Globus pallidus (tissue), 1 donor: ENCODE measurements at places on chromosomes 11 and 22.

- DNase-seq = no peak
Measured at GRCh38 chr11:124717421-124717785, 22.3 kb upstream of the NRGN start.

GRCh38 chr11:96021901-96022650 lies 98.2 kb upstream of the MTMR2 start:
- DNase-seq = no peak

GRCh38 chr11:17649261-17649660 lies 70.1 kb upstream of the MYOD1 start:
- DNase-seq = no peak

- no peak for DNase-seq
Measured at GRCh38 chr11:6648501-6648900, 7.1 kb downstream of the DCHS1 start.

- no peak for DNase-seq
Measured at GRCh38 chr11:110329445-110329844, 33.0 kb upstream of the RDX start.

GRCh38 chr11:115052601-115053000 lies 374.3 kb downstream of the NXPE2 start:
- no peak for DNase-seq

- no peak for DNase-seq
Measured at GRCh38 chr11:128574576-128575011, 12.8 kb downstream of the ETS1 start.

- no peak for DNase-seq
Measured at GRCh38 chr22:17130199-17130598, 9.0 kb upstream of the TMEM121B start.

GRCh38 chr11:83441171-83441570 lies 155.0 kb upstream of the CCDC90B start:
- DNase-seq = no peak

GRCh38 chr22:28986366-28986765 lies 75.3 kb downstream of the C22orf31 start:
- DNase-seq = no peak

DNA sequence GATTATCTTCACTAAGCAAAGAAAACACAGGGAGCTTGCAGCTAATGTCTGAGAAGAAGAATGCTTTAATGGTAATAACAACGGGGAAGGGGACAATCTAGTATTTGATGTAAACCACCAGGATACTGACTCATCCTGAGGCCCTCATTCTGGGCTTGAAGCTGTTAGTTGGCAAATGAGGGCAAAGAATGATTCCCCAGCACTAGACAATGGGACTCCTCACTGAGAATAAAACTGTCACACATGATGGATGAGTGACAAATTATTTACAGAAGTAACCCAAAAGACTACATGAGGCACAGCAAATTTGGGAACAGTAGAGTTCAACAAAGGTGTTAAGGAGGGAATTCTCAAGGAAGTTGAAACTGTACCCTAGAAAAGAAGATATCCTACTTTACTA lies 76.3 kb downstream of the FAM168A start:
- DNase-seq = no peak

DNA sequence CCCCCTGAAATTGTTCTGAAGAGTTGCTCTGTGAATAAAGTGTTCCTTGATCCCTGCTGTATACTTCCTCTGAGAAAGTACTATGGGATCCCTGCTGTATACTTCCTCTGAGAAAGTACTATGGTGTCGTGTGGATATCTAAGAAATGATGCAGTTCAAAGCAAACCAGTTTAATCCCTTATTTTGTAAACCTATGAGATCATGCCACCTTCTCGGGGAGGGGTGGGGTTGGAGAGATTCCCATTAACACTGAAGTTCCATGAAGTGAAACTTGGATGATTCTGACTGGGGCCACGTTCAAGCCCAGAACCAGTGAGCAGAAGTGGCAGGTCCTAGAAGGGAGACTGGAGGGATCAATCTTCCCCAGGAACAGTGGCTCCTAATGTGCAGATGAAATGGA lies 13.0 kb upstream of the TP53AIP1 start:
- DNase-seq = no peak

GRCh38 chr11:2926611-2927051 lies 2.6 kb downstream of the PHLDA2 start:
- DNase-seq = no peak

DNA sequence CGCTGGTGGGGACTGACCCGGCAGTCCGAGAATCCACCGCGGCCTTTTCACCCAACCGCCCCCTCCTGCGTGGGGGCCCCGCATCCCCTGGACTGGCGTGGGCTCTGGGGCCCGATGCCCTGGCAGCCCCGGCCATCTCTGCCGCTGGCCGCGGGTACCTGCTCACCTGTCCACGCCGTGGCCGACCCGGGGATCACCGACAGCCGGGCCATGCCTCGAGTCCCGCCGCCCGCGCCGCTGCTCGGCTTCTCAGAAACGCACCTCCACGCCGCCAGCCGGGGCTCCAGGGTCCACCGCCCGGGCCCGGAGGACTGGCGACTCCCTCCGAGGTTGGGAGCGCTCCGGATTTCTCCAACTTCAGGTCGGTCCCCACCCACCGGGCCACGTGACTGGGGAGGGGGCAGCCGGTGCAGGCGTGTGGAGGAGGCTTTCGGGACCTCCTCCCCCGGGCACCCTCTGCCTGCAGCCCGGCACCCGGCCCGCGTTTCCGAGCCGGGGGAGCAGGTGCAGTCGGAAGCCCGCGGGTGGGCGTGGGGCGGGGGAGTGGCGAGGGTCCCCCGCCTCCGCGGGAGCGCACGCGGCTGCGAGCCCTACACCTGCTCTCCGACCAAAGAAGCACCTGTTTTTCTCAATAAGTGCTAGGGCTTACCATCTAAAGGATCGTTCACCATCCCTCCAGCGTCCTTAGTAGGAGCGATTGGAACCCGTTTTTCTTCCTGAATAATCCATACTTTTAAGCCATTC lies 554 bp upstream of the NRIP3 start:
- no peak for DNase-seq

GRCh38 chr11:69533296-69534165 lies 52.1 kb downstream of the LINC01488 start:
- DNase-seq = no peak

DNA sequence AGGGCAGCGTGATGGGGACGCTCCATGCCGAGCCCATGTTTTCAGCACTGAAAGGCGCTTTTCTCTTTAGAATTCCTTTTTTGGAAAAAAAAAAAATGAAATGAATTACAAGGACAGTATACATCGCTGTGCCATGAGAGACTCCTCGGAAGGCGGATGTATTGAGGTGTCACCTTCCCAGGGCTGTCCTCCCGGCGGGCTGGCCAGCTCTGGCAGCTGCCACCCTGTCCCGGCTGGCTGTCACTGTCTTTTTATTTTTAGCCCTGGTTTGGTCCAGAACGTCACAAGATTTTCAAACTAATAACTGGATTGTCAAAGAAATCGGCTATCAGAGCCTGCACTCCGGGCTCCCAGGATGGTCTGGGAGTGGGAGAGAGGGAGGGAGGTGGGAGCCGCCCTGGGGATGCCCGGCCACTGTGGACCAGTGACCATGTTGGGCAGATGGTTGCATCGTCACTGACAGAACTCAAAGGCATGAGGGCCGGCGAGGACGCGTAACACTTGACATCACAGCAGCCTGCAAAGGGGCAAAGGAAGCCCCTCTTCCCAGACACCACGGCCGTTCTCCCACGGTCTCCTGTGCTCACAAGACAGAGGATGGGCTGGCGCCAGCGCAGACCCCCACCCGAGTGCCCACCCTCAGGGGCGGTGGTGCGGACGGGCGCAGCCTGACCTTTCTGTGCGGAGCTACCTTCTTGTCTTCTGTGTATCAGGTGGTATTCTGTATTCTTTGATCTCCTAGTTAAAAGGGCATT lies 392.9 kb downstream of the TBC1D22A start:
- no peak for DNase-seq

- no peak for DNase-seq
Measured at GRCh38 chr22:45268167-45268957, 16.4 kb upstream of the UPK3A start.

- DNase-seq = peak; percentile 18
Measured at GRCh38 chr11:1458340-1459218, 28.0 kb downstream of the MOB2 start.

DNA sequence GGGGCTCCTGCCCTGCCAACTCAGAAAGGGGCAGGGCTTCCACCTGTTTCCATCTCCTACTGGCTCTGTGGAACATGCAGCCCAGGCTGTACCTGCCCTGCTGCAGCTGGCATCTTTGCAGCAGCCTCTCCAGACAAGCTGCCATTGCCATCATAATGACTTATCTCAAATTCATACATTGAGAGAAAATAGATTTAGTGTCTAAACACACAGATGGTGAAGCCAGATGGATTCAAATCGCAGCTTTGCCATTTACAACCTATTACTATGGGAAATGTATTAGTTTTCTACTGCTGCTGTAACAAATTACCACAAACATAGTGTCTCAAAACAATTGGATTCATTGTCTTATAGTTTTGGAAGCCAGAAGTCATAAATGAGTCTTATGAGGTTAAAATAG lies 260.0 kb downstream of the KCNA4 start:
- no peak for DNase-seq

GRCh38 chr22:29346659-29347058 lies 31.2 kb upstream of the RASL10A start:
- DNase-seq = peak; percentile 82

GRCh38 chr11:64445651-64446050 lies 86.7 kb downstream of the RPS6KA4 start:
- DNase-seq = no peak

DNA sequence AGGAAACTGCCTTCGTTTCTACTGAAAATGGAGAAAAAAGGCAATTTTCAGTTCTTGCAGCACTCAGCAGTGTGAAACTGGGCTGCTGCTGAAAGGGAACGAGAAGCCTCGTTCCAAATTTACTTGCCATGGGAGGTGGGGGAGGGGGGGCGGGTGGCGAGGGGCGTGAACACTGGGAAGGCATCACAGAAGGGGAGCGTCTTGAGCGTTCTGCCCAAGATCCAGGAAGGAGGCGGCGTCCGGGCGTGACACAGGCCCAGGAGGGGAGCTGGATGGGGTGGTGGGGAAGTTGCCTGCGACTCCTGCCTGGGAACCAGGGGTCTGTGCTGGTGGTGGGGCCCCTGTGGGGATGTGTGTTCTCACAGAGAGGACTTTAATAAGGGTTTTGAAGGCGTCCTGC lies 213.5 kb downstream of the CTTN start:
- DNase-seq = no peak

DNA sequence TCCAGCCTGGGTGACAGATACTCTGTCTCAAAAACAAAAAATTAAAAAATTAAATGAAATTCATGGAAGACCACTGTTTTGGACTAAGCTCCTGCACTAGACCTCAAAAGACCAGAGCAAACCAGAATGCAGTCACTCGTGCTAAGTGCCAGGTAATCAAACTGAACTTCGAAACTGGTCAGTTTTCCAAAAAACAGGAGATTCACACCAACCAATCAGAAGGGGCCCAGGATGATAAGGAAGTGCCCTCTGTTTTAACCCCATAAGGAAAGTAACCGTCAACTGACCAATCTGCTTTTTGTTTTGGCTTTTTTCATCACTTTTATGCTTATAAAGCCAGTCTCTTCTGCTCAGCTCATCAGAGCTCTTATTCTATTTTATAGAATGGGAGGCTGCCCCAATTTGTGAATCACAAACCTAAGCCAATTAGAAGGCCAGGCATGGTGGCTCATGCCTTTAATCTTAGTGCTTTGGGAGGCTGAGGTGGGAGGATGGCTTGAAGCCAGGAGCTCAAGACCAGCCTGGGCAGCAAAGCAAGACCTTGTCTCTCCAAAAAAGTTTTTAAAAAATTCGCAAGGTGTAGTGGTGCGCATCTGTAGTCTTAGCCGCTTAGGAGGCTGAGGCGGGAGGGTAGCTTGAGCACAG lies 10.1 kb upstream of the TOP3B start:
- no peak for DNase-seq

DNA sequence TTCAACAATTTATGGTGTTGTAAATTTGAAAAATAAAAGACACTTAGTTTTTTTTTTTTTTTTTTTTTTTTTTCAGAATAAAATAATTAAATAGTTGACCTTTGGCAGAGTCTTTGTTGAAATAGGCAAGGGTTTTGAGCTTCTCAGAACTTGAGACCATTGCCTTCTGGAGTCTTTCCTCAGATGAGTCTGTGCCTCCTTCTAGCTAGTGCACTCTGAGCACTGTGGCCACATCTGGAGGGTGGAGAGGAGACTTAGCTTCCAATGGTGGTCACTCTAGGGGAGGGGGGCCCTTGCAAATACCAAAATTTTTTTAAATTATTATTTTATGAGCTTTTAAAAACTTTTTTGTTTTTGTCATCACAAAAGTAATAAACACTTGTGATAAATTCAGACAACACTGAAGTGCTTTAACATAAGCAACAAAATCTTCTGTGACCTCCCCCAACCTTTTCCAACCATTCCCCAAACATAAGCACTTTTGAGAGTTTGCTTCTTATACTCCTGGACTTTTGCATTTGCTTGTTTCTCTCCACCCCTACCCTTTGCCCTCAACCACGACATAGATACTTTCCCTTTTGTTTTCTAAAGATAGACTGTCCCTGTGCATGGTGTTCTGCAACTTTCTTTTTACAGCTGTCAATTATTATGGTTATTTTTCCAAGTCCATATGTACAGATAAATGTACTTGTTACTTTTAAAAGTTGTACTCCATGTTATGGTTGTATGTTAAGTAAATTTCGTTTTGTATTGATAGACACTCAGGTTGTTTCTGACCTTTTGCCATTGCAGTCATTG lies 41.1 kb downstream of the BMAL1 start:
- DNase-seq = no peak

GRCh38 chr11:66861038-66861773 lies 4.3 kb downstream of the LRFN4 start:
- no peak for DNase-seq

DNA sequence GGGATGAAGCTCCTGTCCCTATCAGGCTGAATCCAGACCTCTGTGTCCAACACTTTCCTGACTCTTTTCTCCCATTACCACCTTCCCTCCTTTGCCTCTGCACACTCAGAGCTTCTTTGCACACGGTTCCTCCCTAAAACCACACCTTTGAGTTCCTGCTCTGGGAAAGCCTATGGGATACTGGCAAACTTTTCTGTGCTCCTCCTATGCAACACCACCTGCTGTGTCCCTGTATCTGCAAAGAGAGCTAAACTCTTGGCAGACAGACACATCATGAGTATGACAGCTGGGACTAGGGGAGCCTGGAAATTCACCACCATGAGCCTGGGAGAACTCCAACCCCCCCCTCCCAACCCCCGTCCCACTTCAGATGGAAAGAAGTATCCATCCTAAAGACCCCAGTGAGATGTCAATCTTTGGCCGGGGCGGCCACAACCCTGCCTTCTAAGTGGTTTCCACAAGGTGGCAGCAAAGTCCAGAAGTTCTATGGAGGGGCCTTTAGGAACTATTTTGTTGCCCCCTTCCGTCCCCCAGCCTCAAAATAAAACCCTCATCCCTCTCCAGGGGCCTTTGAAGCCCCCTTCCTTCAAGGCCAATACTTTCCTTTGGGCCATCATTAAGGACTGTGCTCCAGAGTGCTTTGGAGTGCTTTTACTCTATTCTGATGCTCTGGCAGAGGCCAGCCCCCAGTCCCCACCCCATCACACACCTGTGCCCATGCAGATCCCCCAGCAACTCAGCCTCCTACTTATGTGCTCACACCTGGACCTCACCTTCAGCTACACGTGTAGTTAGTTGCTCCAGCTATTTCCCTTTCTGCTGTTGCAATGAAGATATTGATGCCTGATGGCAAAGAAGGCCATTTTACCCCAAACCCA lies 19.4 kb downstream of the HTR3A start:
- DNase-seq = peak; percentile 3

- no peak for DNase-seq
Measured at GRCh38 chr11:2940147-2940920, 11.1 kb upstream of the PHLDA2 start.
